Effector CD4-positive, alpha-beta T cell (primary cell): ENCODE measurements at places on chromosomes 5 and 9.

DNA sequence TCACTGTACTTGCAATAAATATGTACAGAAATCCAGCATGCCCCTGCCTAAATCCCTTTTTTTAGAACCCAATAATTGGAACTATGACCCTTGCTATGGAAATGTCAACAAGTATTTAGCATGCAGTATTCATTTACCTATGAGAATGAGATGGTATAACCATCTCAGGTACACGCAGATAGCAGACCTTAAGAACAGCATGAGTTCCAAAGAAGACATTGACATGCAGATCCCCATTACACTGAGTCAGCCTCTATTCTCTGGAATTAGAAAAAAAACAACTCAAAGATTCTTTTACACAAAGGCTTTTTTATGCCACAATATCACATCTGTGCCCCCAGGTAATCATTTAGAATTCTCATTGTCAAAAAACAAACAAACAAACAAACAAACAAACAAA is 325.6 kb upstream of the TLE4 start:
- DNase-seq: no peak

DNA sequence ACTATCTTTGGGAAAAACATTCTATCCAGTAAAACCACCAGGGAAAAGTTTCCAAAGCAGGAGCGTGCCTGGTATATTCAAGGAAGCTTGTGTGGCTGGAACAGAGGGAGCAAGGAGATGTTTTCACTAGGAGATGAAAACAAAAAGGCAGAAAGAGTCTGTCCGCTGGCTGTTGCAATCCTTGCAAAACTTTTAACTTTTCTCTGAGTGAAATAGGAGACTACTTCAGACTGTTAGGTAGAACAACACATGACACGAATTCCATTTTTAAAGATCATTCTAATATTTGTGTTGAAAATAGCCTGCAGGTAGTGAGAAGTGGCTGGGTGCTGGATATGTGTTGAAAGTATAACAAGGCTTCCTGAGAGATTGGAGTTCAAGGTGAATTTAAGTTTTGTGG is 69.5 kb downstream of the PRR16 start:
- no peak for DNase-seq

GRCh38 chr5:179462040-179462439 is 88.3 kb upstream of the RUFY1 start:
- DNase-seq: no peak

- DNase-seq: no peak
Measured at GRCh38 chr5:1383886-1384401, 39.0 kb upstream of the CLPTM1L start.

GRCh38 chr9:20872340-20872977 is 159.0 kb downstream of the HACD4 start:
- DNase-seq: no peak

DNA sequence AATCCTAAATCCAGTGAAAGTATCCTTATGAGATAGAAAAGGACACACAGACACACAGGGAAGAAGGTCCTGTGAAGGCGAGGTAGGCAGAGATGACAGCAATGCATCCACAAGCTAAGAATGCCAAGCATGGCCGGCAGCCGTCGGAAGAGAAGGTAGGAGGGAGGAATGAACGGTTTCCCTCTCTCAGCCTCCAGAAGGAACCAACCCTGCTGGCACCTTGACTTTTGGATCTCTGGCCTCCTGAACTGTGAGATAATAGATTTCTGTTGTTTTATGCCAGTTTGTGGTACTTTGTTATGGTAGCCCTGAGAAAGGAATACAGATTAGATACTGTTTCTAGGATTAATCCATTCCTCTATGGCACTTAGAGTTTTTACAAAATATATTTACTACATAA is 76.1 kb upstream of the PANK3 start:
- DNase-seq: no peak

DNA sequence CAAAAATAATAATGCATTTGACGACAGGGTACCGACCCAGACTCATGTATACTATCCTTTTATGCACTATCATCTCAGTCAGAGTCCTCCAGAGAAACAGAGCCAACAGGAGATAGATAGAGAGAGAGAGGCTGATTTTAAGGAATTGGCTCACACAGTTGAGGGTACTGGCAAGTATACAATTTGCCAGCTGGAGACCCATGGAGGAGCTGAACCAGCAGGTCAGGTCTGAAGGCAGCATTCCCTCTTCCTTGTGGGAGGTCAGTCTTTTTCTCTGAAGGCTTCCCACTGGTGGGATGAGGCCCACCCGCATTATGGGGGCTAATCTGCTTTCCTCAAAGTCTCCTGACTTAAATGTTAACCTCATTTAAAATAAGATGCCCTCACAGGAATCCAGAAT is 17.3 kb upstream of the MED10 start:
- DNase-seq: no peak

DNA sequence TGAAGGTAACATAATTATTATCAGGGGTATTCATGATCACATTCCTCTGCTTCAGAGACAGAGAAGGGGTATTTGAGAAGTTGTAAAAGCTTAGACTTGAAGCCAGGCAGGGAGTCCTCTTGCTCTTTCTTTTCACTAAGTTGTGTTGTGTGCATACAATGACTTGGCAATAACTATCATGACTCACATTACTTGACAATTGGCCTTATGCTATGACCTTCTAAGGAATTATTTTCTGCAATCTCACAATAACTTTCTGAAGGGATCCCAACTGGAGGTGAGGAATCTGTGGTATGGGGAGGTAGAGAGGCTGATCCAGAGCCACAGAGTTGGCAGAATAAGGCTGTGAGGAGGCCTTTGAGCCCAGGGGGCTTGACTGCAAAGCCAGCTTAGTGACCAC is 622.3 kb downstream of the MTRR start:
- DNase-seq: no peak

GRCh38 chr5:154826-155225 is 36.5 kb upstream of the LRRC14B start:
- DNase-seq: no peak

- no peak for DNase-seq
Measured at GRCh38 chr9:117180896-117181445, 233.9 kb downstream of the ASTN2 start.

GRCh38 chr9:133273819-133274218 is 1.2 kb downstream of the ABO start:
- DNase-seq: no peak

DNA sequence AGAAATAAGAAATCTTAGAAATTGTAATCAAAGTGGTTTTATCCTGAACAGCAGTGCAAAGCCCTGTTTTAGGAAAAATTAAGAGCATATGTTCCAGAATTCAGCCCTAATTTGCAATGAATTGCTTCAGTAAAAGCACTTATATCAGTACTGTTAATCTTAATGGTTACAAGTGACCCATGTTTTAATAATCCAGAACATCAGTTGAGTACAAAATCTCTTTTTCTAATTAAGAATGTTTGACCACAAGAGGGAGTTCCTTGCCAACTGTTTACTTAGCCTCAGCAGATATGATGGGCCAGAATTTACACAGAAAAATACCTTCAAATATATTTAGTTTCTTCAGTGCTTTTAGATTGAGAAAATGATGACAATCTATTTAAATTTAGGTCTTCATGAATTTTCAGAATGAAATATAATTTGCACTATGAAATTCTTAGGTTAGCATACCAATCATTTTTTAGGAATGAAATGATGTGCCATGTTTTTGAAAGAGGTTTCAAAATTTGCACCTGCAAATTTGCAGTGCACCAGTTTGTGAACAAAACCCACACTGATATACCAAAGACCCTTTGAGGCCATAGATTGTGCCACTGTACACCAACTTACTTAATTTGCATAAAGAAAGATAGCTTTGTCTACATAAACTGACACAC is 926.3 kb upstream of the ARRDC3 start:
- DNase-seq: no peak

DNA sequence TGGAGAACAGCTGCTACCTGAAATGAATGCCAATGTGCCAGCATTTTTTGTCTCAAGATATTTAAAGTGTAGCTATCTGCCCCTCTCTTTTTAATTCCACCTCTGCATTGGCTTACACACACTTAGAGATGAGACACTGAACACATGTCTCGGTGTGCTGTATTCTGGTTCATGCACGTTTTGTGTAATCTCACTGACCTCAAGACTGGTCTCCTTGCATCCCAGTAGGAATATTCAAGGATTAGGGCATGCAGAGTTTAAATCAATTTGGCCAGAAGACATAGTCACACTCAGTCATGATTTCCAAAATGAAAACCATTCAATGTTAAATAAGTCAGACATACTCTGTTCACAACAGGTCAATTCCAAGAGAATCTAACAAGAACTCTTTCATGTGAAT is 561.8 kb upstream of the TUSC1 start:
- no peak for DNase-seq

- no peak for DNase-seq
Measured at GRCh38 chr5:131460133-131460532, 174.9 kb downstream of the RAPGEF6 start.

- DNase-seq: no peak
Measured at GRCh38 chr5:177399997-177400868, at the start of gene PFN3. PFN3 (minus strand) TSS chr5:177400661; CDS start chr5:177400576, 85 bp downstream.
